Esophagus squamous epithelium (tissue), 5 donors: ENCODE measurements at places on chromosomes 6 and 20.

DNA sequence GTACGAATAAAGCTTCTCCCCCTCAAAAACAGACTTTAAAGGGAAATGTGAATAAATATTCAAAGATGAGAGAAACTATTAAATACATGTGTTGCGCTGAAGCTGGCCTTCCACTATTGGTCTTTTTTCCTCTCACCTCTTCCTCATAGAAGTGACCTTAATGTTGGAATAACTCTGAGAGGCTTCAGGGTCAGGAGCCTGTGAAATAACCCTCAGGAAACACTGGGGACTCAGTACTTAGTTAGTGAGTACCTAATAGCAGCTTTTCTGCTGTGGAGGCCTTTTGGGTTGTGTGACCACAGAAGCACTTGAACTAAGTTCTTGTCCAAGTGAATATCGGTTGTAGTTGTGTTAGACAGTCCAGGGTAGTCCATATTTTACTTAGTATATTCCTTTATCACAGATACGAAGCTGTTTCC, 799 bp upstream of the SHPRH start:
- peak overlapping the region; percentile 91 for H3K27ac ChIP-seq
- DNase-seq: no peak
- H3K4me1 ChIP-seq: peaks cover 24% of the 10 kb centered on the region
- no peaks in the 10 kb centered on the region for H3K36me3 ChIP-seq
- no peaks in the 10 kb centered on the region for H3K27me3 ChIP-seq

DNA sequence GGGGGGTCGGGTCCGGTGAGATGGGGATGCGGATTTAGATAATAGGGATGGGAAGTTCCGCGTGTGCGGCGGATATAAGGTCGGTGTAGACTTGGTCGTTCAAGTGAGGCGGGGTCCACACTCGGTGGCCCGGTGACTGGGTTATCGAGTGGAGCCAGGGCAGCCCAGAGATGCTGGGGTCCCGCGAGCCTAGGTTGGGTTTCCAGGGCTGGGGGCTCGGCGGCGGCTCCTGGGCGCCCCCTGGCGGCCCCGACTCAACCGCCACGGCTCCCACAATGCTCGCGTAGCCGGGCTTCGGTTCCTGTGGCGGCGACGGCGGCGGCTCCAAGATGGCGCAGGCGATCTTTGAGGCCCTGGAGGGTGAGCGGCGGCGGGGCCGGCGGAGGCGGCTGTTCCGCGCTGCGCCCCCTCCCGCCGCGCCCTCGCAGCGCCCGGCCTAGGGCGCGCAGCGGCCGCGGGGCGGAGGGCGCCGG, at the start of gene ZNF341:
ZNF341 (plus strand) TSS at position 304 of the 473 bp plus-strand sequence; CDS start at position 330, 26 bp downstream.
- peaks cover 25% of the 10 kb centered on the region for H3K4me1 ChIP-seq
- peak within 1 kb of the TSS; percentile 51 for H3K4me3 ChIP-seq
- no peaks in the 10 kb centered on the region for H3K27me3 ChIP-seq
- H3K27ac ChIP-seq: peak within 1 kb of the TSS; percentile 92

DNA sequence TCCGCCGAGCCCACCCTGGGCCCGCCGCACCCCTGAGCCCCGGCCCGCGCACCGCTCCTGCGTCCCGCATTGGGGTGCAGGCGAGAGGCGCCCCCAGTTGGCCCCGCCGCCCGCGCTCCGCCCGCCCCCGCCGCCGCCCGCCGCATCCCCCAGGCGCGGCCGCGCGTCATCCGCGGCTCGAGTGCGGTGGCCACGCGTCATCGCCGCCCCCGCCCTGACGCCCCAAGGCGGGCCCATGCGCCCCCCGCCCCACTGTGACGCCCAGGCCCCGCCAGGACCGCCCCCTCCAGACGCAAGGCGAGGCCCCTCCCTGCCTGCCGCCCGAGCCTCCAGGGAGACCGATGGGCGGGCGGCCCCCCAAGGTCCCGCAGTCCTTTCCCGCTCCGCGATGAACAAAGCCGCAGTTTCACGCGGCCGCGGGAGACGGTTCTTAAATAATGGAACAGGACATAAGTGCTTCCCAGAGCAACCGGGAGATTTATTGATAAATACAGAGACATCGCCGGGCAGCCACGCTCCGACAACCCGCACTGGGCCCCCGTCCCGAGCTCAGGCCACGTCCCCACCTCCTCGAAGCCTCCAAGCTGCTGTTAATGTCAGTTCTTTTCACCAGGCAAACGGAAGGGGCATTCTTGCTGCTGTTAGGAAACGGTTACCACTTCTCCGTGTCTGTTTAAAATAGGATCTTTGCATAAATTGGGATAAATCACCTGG, at the start of gene ANKRD60:
ANKRD60 (minus strand) TSS at position 170 of the 714 bp plus-strand sequence; CDS start at position 170, 0 bp downstream.
- no peak within 1 kb of the TSS for H3K27ac ChIP-seq
- peak within 1 kb of the TSS; percentile 27 for H3K4me3 ChIP-seq
- no peak for DNase-seq
- H3K27me3 ChIP-seq: peaks cover 68% of the 10 kb centered on the region

DNA sequence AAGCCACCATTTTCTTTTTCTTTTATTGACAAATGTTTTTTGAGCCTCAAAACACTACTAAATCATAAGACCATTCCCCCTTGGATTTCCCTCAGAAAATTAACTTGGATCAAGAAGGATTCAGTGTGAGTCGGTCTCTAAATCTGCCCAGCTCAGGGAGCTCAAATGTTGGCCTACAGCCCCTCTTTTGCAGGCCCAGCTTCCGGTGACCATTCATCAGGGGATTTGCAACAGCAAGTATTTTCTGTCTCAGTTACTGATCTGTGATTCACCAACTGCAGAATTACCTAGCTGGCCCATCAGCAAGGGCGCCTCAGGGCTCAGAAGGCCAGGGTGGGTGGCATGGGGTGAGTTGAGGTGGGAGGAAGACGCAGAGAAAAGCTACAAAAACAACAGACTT, 318.1 kb downstream of the CDC5L start:
- DNase-seq: no peak
- no peaks in the 10 kb centered on the region for H3K4me1 ChIP-seq

GRCh38 chr6:170028629-170029345, 262.1 kb downstream of the DLL1 start:
- peaks cover 88% of the 10 kb centered on the region for H3K27me3 ChIP-seq
- DNase-seq: no peak
- no peak overlapping the region for H3K27ac ChIP-seq
- peaks cover 4% of the 10 kb centered on the region for H3K4me1 ChIP-seq
- no peak overlapping the region for H3K4me3 ChIP-seq

GRCh38 chr20:63136296-63136695, 79.6 kb downstream of the YTHDF1 start:
- DNase-seq: no peak
- no peaks in the 10 kb centered on the region for H3K36me3 ChIP-seq
- H3K4me3 ChIP-seq: no peak overlapping the region

DNA sequence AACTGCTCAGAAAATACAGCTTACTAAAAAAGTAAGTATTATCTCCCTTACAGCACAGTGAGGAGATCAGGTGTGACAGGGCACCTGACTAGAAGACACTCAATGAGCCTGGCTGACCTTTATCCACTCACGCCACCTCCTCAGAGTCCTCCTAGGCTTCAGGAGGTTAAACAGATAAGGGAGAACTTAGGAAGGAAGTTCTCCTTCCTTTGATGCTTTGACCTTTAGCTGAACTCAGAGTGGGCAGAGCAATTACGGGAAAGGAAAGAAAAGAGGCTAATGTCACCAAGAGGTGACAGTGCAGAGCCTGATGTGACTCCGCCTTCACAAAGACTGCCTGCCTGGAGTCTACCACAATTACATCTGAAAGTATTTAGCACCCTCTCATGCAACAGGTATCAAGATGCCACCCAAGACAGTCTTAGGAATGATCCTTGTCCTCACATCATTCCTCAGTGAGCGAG, 36.7 kb downstream of the MAN1A1 start:
- H3K27ac ChIP-seq: no peak overlapping the region
- no peaks in the 10 kb centered on the region for H3K27me3 ChIP-seq
- H3K36me3 ChIP-seq: no peaks in the 10 kb centered on the region

- peaks cover 71% of the 10 kb centered on the region for H3K27me3 ChIP-seq
- H3K27ac ChIP-seq: no peak overlapping the region
- no peak overlapping the region for H3K4me3 ChIP-seq
- DNase-seq: no peak
- H3K4me1 ChIP-seq: no peaks in the 10 kb centered on the region
Measured at GRCh38 chr20:38706509-38706908, 17.8 kb upstream of the SLC32A1 start.

DNA sequence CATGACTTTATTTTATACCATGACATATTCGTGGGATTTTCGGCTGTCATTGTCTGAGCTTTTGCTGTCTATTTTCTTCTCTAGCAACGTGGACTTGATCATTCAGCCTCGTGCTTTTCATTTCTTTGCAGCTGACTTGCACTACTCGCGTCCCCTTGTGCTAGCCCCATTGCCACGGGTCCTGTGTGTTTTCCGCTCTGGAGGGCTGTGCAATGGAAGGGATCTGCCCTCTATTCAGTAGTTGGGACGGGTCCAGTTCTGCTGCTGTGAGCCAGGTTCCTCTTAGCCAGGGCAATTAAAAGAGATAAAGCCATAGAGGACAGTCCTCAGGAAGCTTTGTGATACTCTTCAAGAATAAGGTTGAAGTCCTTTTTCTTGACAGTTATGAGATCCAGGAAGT, 17.6 kb downstream of the NEDD9 start:
- H3K27ac ChIP-seq: peak overlapping the region; percentile 69
- no peak for DNase-seq
- H3K27me3 ChIP-seq: no peaks in the 10 kb centered on the region
- no peak overlapping the region for H3K4me3 ChIP-seq

DNA sequence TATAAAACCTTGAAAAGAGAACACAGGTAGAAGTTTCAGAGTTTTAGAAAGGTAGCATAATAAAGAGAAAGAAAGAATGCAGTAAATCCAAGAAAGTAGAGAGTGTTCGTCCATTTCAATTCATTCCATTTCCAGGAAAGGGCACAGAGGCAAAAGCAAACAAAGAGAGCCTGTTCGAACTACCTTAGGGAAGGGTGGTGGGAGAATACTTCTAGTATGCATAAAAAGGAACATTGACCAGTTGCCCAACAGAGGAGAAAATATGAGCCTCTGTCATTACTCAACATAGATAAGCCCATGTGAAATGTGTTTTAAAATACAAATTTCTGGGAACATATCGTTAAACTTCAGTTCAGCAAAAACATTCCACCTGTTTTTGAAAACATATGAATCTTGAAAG, 60.6 kb downstream of the CYP39A1 start:
- H3K27ac ChIP-seq: no peak overlapping the region
- no peak for DNase-seq
- no peaks in the 10 kb centered on the region for H3K4me1 ChIP-seq
- H3K36me3 ChIP-seq: no peaks in the 10 kb centered on the region
- no peaks in the 10 kb centered on the region for H3K27me3 ChIP-seq

DNA sequence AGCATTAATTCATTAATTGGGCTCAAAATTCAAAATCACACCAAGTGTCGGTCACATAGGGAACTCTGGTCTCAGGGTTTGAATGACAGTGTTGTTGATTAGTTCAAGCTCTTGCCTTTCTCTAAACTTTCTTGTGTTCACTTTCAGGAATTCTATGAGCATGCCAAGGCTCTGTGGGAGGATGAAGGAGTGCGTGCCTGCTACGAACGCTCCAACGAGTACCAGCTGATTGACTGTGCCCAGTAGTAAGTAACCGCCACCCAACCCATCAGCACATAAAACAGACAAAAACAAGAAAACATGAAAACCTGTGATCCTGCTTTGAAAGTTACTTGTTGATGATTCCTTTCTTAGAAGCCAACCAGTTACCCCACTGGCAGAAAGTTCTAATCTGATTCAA, 52.7 kb downstream of the GNAS start:
- H3K27ac ChIP-seq: no peak overlapping the region
- no peak overlapping the region for H3K4me3 ChIP-seq
- no peak for DNase-seq
- H3K27me3 ChIP-seq: no peaks in the 10 kb centered on the region

DNA sequence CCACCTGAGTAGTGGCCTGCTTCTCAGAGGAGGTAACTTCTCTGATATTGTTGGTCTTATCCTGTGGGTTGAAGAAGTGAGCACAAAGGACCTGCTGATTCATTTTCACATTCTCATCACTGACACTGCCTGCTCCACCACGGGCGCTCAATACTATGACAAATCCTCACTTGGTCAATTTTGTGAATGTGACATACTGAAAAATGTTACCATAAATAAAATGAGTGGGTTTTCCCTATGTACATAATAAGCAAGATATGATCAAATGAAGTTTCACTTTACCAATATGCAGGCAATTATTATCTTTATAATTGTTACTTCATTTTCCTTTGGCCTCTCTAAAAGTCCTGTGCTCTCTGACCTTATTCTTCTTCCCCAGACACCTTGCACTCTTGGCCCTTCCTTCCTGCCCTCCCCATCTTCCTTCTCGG, 71.5 kb upstream of the RIPOR2 start:
- H3K27me3 ChIP-seq: no peaks in the 10 kb centered on the region
- H3K4me1 ChIP-seq: peaks cover 52% of the 10 kb centered on the region
- H3K27ac ChIP-seq: peak overlapping the region; percentile 89
- DNase-seq: no peak
- no peak overlapping the region for H3K4me3 ChIP-seq

GRCh38 chr20:59996108-59996507, 37.9 kb downstream of the CDH26 start:
- H3K27ac ChIP-seq: peak overlapping the region; percentile 35
- no peaks in the 10 kb centered on the region for H3K27me3 ChIP-seq
- H3K4me3 ChIP-seq: no peak overlapping the region
- H3K36me3 ChIP-seq: no peaks in the 10 kb centered on the region
- H3K4me1 ChIP-seq: peaks cover 26% of the 10 kb centered on the region
